ENCODE measurements at places on chromosomes 12 and 14.

GRCh38 chr12:121668750-121669520 lies 519 bp downstream of the MORN3 start:
- DNase-seq = peak; percentile 51

GRCh38 chr12:10968765-10969456 lies 17.8 kb downstream of the TAS2R50 start:
- DNase-seq = no peak

DNA sequence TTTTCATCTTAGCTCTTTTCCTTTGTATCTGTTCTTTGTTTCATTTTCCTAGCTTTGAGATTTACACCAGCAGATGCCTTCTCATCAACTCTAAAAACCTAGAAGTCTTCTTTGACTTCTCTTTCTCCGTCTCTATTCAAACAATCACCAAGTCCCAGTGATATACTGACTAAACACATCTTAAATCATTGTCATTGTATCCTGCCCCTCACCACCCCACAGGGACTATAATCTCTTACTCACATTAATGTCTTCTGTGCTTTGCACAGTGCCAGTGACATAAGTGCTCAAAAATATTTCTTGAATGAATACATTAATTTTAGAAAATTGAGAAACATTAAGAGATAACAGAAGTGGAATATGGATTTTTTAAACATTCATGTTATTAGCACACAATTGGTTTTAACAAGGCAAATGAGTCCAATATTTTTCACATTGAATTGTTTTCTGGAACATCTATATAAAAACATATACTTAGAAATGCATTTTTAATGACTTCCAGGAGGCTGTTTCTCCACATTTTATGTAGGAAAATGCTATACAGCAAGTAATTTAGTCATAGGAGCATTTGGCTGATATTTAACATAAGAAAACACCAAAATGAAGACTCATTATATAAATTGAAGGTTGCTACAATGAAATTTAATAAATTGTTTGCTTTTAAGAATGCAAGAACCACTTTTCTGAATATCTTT lies 472.8 kb upstream of the PRICKLE1 start:
- DNase-seq = no peak

DNA sequence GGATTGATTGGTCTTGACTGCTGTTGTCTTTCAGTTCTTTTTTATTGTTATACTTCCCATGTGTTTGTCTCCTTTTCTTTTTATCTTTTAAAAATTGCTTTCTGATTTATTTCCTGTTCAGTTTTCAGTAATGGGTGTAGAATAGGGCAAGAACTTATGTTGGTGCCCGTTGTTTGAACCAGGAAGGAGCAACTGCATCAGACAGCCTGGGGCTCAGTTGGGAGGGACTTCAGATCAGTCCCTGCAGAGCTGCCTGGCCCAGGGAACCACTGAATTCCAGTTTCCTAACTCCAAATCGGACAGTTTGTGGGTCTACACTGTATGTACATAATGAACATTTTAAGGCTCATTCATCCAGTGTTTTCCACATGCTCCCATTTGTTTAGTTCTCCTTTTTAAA lies 64.9 kb downstream of the FBXO34 start:
- DNase-seq = no peak

GRCh38 chr12:19506497-19506896 lies 67.2 kb downstream of the AEBP2 start:
- no peak for DNase-seq

DNA sequence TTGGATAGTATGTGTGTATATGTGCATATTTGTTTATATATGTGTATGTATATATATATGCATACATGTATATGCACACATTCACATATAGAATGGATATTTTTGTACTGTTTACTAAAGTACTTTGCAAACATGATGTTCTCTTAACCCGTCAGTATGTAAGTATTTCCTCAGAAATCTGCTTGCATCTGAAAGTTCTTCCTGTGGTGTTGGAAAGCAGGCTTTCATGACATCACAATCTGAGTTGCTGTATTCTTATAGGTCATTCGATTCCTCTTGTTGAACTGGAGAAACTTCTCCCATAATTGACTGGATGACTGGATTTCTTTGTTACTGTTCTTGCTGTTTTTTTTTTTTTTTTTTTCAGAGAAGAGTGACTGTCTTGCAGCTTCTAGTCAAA lies 29.1 kb downstream of the GABARAPL1 start:
- no peak for DNase-seq

DNA sequence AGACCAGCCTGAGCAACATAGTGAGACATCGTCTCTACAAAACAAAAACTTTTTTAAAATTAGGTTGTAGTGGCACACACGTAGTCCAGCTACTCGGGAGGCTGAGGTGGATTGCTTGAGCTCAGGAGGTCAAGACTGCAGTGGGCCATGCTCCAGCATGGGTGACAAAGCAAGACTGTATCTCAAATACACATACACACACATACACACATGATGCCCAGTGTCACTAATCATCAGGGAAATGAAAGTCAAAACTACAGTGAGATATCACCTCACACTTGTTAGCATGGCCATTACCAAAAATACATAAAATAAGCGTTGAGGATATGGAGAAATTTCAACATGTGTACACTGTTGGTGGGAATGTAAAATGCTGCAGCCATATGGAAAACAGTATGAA lies 33.2 kb upstream of the KICS2 start:
- no peak for DNase-seq

- DNase-seq = peak; percentile 65
Measured at GRCh38 chr12:42299392-42300308, 26.2 kb downstream of the ZCRB1 start.

DNA sequence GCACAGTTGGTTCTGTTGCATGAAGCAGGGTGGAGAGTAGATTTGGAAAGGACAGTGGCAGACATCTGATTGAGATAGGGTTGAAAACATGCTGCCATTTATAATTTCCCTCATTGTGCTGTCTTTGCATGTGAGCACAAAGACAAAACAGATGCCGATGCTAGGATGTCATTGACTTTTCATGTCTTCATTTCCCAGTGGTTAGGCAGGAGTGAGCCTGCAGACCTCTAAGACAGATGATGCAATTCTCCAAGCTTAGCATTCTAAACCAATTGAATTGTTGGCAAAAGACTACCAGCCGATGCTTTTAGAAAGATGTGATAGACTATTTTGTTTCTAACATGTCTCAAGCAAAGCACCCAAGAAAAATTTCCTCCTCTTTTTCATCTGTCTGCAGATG lies 37.1 kb upstream of the PELI2 start:
- no peak for DNase-seq

DNA sequence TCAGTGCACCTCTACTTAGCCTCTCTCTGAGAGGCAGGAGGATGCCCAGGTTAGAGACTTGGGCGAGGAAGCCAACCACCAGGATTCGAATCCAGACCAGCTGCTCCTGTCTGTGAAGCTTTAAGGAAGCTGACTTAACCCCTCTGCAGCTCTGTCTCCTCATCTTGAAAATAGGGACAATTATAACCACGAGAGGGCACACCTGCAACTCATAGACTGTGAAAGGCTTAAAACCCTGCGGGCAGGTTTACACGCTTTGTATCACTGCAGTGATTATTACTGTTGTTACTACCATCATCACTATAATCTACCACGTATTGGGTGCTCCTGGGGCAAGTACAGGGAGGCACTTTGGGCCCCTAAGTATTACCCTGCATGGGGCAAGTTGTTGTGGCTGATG lies 379.8 kb downstream of the VRK1 start:
- DNase-seq = no peak

DNA sequence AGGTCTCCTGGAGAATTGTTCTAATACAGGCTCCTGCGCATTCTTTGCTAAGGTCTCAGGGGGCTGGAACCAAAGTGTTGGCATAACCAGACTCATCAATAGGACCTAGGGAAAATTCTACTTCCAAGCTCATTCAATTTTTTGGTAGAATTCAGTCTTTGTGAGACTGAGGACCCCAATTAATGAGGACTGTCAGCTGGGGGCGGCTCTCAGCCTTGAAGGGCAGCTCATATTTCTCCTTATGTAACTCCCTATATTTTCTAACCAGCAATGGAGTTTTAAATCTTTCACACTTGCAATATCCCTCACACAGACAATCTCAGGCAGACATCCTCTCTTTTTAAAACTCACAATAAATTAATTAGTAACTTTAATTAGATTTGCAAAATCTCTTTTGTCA lies 476.4 kb upstream of the LRFN5 start:
- DNase-seq = no peak

DNA sequence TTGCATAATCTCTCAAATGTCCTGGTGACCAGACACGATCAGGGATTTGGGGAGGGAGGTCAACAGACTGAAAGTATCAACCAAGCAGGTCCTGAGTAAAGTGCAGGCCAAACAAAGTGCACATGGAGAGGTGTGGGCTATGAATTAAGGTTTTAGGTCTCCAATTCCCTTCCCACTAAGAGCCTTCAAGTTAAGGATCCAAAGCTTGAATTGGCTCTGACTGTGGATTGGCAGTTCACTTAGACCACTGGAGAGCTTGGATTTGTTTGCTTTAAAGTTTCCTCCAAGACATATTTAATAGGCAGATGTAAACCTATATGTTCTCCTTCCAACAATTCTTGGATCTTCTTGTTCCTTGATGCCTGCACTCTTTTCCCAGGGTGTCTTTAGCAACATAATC lies 129.6 kb upstream of the IGF1 start:
- no peak for DNase-seq

DNA sequence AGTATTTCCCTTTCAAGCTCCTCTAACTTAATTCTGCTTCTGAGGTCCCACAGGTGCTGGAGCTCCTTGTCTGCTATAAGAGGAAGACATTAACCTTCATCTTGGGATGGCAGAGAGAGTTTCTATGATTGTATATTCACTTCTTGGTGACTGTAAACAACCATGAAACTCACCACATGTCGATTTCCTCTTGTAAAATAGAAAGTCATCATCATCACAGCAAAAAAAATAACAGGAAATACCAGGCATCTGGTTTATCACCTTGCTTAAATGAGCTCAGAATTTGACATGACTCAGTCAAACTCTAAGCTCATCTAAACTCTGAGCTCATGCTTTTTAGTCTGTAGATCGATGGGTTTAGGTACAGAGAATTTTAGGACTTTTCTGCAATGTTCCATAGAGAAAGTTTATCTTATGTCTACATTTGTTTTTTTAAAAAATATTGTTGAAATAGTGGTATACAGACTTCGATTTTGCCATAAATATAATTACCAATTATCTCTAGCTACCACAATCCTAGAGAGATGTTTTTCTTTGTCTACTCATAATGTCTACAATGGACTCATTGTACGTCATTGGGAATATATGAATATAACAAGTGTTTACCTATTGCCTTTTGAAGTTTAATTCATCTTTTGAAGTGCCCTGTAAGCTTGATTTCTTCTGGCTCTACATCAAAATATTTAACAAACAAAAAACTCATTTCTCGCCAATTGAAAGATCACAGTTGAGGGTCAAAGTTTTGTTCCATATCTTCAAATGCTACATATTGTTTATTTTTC lies 58.4 kb downstream of the IGF1 start:
- no peak for DNase-seq

GRCh38 chr12:45732936-45733335 lies 3.4 kb downstream of the ARID2 start:
- no peak for DNase-seq

DNA sequence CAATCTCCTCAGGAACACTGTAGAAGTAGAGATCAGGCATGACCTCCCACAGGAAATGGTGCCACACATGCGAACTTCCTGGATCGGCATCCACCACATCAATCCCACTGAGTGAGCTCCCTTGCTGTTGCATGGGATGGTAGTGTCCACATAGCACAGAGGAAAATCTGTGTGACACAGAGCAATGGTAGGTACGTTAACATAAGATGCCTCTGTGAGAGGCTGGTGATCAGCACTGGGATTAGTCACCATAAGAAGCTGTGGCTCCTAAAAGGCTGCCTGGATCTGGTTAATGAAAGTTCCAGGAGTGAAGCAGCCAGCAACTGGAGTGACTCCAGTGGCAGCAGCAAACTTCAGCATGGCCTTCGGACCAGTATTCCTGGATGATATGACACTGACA lies 21.8 kb downstream of the WDHD1 start:
- no peak for DNase-seq

DNA sequence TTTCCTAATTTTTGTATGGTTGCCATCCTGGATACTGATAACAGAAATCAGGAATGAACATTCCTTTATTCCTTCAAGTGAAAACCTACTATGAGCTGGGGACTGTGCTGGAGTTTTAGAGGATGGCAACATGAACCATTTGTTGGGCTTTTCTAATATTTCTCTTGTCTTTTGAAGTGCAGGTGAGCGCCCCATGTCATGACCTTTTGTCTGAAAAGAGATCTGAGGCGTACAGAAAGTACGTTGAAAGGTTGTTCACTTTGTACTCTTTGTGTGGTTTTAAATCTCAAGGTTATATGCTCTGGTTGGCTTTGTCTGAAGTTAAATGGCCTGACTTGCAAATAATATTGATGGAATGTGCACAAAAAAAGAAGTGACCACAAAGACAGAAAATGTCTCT lies 79.0 kb downstream of the GAS2L3 start:
- no peak for DNase-seq

DNA sequence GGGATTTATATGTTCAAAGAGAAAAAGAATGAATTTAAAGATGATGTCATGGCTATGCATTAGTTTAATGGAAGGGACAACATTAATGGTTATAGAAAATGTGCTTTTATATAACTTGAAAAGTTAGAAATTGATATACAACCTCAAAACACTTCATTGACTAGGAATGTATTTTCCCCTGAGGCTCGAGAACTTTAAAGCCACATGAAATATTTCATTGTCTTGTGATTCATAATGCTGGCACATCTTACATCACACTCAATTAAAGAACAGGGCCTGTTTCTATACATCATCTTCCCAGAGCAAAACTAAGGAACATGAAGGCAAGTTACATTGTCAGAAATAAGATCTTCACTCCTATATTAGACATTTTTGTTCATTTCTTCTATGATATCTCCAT lies 35.2 kb upstream of the PAWR start:
- no peak for DNase-seq

GRCh38 chr12:132529156-132529839 lies 39.3 kb downstream of the FBRSL1 start:
- no peak for DNase-seq

DNA sequence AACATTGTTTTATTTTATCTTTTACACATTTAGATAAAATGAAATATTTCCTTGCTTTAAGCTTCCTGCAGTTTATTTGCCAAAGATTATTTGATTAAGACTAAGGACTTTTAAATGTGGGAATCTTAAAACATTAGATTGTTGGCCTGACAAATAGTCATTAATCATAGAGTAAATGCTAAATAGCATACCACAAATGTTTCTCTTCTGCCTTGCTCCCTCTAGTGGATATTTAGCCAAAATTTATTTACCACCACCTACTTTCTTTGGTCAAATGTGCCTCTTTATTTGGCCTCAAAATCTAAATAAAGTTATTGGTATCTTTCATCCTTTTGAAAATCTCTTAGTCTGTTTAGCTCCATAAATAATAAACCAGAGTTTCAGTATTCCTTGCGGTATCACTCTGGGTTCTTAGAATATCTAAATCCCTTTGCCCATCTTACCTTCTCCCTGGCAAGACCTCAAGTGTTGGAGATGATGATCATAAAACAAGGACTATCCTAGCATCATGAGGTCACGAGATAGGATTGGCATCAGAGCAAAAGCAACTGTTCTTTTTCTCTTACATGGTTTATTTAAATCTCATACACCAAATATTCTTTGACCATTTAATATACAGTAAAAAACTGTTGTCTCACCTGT lies 150.6 kb upstream of the AEBP2 start:
- no peak for DNase-seq
